ENCODE measurements at places on chromosomes 12 and 14.

DNA sequence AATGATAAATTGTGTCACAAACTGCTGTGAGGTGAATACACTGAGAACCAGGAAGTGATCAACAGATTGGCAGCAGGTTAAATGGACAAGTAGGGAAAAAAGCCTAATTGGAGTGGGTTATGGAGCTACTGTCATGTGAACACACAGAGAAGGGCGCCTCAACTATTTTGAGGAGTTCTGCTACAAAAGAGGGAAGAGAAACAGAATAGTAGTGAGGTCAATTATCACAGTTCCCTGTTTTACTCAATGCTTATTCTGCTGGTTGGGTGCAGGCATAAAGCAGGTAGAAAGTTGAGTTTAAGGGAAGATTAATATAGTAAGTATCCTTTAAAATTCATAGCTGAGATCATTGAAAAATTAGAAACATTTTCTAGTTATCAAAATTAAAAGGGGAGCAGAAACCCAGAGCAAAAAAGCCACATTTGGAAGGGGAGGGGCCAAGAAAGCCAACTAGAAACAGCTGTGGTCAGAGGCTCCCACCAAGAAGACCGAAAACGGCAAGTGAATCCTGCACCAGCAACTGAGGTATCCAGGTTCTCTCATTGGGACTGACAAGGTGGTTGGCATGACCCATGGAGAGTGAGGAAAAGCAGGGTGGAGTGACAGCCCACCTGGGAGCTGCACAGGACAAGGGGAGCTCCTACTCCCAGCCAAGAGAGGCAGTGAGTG lies 105.7 kb downstream of the ZC3H14 start:
- DNase-seq, result no peak

GRCh38 chr12:1470051-1470450 lies 124.3 kb downstream of the FBXL14 start:
- DNase-seq, result no peak

- no peak for DNase-seq
Observed at GRCh38 chr14:91693346-91693745, 38.5 kb downstream of the CATSPERB start.

DNA sequence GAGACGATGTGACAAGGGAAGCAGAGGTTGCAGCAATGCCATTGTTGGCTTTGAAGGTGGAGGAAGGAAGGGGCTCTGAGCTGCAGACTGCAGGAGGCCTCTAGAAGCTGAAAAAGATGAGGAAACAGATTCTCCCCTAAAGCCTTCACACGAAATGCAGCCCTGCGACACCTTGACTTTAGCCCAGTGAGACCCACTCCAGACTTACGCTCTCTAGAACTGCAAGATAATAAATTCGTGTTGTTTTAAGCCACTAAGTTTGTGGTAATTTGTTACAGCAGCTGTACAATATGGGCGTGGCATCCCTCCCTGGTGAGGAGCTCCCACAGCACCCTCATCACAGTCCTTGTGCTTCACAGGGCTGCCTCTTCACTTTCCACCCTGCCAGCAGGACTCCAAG lies 53.2 kb downstream of the GOLGA5 start:
- DNase-seq, result no peak

DNA sequence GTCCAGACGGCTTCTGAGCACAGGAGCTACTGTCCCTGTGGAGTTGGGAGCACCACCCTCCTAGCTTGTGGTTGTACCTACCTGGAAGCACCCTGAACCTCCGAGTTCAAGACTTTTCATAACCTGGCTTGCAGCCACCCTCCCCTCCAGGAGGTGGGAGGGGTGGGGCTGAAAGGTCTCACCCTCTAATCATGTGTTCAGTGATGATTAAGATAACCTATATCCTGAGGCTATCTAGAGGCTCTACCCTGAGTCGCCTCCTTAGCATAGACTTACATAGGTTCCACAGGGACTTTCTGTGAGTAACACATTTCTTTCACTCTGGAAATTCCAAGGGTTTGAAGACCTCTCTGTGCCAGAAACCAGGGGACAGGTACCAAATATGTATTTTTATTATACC lies 146.5 kb downstream of the CFAP54 start:
- no peak for DNase-seq

DNA sequence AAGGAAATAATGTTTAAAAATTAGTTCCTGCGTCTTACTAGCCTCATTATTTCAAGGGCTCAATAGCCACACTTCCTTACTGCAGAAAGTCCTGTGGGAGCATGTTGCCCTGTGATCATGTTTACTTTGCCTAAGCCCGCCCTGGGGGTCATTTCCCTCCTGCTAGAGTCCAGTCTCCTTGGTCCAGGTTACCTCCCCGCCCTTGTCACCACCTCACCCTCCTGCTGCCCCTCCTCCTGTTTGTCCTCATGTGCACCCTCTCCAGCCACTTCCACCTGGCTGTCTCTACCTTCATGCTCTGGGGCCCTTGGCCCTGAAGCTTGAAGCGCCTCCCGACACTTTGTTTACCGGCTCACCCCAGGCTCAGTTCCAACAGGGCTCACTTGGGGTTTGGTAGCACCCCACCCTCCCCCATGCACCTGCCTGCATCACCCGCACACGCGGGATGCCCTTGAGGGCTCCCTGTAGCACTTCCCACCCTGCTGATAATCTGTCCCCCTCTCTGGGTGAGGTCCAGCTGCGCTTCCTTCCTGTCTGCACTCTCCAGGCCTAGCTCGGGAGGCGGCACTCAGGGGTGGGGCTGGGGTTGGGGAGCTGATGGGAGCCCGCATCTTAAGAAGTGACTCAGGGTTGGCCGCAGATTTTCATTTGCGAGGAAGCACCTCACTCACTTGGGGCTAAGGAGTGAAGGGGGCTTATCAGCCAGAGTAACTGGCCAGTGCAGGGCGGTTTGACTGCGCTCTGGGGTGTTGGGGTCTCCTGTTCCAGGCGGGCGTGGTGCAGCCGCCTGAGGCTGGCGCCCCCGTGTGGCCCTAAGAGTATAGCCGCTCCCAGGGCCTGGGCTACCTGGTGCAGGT lies 40.1 kb downstream of the SMIM41 start:
- DNase-seq, result peak; percentile 68

DNA sequence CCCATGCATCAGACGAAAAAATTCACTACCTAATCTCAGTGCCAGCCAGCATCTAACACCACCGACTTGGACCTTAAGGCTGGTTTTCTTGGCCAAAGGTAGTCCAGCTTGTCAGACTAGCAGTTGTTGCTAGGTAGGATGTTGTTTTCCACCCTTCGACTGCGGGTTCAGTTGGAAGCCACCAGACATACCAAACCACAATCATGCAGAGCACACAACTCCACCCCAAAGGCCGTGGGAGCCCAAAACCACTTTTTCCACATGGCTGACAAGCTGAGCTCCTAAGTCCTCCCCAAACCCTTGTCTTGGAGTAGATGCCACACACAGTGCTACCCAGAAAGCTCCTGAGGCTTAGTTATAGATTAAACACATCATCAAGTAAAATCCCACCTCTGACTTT lies 46.8 kb downstream of the LRIG3 start:
- DNase-seq, result no peak

- no peak for DNase-seq
Observed at GRCh38 chr14:69484444-69485314, at the start of gene PLEKHD1. Gene PLEKHD1 (plus strand): TSS chr14:69484728. CDS start chr14:69484966, 238 bp downstream.

- no peak for DNase-seq
Observed at GRCh38 chr12:86473231-86473630, 217.0 kb upstream of the MGAT4C start.

DNA sequence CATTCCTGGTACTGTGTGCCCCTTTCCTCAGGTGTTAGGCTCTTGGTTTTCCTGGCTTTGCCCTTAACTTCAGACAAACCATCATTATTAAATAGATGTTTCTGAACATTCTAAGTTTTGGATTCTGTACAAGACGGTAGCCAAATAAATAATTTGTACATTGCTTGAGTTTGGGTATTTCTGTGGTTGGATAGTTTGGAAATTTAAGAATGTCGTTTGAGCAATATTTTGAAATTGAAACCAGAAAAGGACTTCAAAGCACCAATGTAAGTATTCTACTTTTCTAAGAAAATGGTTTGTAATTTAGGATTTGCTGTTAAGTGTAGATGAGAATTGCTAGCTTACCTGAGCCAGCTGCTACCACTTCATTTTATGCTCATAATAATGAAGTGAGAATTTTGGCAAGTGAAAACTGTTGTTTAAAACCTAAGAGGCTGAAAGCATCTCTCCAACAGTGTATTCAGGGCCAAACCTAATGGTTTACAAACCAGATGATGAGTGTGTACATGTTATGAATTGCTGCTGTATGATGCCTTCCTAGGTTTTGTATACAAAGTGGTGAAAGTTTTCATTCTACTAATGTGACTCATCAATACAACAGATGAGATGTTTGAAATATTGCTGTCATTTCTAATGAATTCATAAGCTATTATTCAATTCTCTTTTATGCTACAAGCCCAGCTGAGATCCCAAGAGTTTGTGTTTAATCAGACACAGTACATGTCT lies 181.5 kb upstream of the PRKD1 start:
- DNase-seq, result no peak

DNA sequence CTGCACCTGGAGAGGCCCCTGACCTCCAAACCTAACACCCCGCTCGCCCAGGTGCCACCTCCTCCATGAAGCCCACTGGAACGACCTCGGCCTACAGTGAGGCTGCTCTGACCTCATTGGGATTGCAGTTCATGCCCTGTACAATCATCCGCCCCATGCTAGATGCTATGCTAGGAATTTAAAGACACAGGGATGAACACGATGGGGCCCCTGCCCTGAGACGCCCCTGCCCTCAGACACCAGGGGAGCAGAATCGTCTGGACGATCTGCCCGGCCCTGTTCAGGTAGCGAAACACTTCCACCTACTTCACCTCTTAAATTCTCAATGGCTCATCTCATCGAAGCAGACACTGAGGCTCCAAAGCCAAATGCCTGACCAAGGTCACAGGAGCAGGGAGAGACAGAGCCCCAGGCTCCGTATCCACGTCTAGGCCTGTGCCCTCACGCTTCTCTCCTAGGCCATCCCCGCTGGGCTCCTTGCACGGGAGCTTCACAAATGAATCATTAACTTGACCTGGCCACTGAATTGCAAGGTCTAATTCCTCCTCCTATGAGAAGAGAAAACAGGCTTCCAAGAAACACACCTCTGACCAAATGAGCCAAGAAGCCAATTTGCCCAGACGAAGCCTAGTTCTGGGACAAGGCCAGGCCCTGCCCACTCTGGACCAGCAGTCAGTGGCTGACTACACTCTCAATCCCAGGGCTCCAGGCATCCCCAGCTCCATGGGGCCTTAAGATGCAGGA lies 35.2 kb downstream of the SCARB1 start:
- no peak for DNase-seq

DNA sequence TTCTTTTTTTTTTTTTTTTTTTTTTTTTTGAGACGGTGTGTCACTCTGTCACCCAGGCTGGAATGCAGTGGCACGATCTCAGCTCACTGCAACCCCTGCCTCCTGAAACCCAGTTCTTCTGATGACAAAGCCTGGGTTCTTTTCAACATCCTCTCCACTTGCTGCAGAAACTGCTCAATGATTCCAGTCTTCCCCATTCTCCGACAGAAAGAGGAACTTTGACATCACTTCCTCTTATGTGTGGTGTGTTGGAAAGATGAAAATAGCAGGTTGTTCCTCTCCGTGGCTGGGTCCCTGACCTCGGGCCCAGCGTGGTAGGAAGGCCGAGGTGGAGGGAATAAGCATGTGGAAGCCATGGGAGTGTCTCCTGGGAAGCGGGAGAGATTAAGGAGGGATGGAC lies 198.4 kb downstream of the PHETA1 start:
- no peak for DNase-seq

DNA sequence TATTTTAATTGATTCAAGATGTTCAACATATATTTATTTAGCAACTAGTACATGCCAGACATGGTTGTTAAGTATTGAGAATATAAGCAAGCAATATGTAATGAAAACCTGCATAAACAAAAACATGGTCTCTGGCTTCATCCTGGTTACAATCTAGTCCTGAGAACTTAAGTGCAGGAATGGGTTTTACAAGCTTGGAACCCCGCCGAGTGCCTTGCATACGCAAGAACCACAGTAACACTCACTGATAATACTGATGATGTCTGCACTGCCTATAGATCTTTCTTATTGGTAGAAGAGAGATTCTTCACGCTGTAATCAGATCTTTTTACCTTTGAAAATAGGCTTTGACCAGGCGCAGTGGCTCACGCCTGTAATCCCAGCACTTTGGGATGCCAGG lies 22.9 kb upstream of the CALM1 start:
- DNase-seq, result no peak

DNA sequence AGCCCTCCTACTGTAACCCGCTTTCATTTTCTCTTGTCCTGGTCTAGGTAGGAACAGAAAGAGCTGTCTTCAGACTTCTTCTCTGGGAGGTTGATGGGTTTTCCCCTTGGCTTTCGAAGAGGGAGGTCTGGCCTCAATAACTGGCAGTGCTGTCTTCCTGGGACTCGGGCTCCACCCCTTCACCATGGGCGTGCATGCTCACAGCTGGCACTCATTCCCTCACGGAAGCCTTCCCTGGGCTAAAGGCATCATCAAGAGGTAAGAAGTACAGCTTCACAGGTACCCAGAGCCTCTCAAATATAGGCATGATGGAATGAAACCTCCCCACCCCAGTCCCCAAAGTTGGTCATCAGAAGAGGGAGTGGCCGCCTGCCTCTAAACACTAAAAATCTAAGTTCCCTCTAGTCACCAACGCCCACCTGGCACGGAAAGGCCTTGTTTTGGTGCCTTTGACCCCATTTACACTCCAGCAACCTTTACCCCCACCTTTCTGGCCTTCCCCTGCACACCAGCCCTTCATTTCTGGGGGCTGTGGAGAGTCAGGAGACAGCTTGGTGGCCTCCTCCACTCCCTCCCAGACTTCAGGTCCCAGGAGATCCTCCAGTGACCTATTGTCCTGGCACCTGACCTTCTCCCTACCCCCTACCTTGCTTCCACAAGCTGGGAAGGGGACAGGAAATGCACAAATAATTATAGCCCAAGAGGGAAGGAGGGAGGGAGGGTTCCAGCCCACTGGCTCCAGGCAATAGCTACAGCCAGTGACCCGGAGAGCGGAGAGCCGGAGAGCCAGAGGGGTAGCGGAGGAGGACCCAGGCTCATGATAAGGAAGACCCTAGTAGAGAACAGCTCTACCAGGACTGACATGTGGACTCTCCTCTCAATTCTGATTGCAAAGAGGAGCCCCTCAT lies 2.8 kb downstream of the RAPGEF3 start:
- no peak for DNase-seq
